Stimulated activated CD4-positive, alpha-beta T cell treated with anti-CD3 and anti-CD28 coated beads, Interleukin-1b, Interleukin-23, amount 100 ng/mL, for 1 hour (primary cell): ENCODE measurements at places on chromosomes 2 and 18.
A peak's percentile ranks its signal among the peaks of the same experiment; 100 is the strongest.

GRCh38 chr2:16120591-16121180, 180.3 kb downstream of the MYCN start:
- no peak for DNase-seq

DNA sequence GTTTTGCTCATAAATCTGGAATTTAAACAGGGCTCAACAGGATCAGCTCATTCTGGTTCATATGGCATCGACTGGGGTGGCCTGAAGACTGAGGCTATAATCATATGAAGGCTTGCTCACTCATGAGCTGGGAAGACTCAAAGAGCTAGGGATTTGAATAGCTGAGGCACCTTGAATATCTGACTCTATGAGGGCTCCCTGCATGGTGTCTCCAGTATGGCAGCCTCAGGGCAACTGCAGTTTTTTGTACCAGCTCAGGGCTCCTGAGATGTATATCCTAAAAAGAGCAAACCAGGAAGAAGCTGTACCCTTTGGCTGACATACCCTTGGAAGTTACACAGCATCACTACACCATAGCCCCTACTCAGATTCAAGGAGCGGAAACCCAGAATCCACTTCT, 15.3 kb upstream of the GPR39 start:
- no peak for DNase-seq

- DNase-seq: no peak
Measured at GRCh38 chr2:63876311-63876710, 34.6 kb downstream of the UGP2 start.

- no peak for DNase-seq
Measured at GRCh38 chr2:42793334-42794270, 1.2 kb upstream of the HAAO start.

- DNase-seq: no peak
Measured at GRCh38 chr2:224310943-224311625, 90.8 kb downstream of the FAM124B start.

- DNase-seq: no peak
Measured at GRCh38 chr2:165839610-165840009, 45.6 kb upstream of the GALNT3 start.

- no peak for DNase-seq
Measured at GRCh38 chr2:120180066-120180465, 43.1 kb downstream of the TMEM185B start.

- no peak for DNase-seq
Measured at GRCh38 chr2:74502720-74503505, 3.5 kb upstream of the LBX2 start.

DNA sequence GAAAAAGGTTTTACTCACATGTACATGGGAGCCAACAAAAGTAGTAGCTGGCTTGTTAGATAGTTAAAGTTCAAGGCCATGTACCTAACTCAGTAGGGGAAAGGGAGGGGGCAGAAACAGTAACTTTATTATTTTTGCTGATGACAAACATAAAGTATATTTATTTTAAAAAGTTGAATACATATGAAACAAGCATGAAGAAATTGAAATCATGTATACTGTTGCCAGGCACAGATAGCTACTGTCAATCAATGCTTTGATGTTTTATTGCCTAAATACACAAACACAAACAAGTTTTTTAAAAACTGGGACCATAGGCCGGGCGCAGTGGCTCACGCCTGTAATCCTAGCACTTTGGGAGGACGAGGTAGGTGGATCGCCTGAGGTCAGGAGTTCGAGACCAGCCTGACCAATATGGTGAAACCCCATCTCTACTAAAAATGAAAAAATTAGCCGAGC, 7.6 kb upstream of the PSD4 start:
- DNase-seq: no peak

DNA sequence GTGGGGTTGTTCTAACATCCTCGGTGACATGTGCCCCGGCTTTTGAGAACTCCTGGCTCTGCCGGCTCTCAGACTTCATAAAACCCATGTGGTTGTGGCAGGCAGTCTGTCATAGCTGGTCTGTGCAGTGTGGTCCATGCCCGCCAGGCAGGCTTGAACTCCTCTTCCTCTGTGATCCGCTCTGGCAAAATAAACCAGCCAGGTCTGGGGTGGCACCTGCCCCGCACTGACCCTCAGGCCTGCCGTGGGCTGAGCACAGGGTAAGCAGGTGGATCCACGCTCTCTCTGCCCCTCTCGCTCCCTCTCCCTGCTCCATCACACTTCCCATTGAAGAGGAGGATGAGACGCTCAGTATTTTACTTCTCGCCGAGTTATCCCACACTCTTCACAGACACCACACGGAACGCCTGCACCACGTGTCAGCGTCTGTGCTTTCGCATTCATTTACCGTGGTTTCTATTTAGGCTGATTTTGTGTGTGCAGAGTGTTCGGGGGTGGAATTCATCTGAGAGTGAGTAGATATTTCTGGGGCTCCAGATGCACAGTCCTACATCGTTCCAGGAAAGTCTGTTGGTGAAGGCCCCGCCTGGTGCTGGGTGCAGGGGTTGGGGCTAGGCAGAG, 56.4 kb downstream of the RTP5 start:
- no peak for DNase-seq

GRCh38 chr2:237156857-237157779, 71.4 kb downstream of the COPS8 start:
- DNase-seq: no peak

DNA sequence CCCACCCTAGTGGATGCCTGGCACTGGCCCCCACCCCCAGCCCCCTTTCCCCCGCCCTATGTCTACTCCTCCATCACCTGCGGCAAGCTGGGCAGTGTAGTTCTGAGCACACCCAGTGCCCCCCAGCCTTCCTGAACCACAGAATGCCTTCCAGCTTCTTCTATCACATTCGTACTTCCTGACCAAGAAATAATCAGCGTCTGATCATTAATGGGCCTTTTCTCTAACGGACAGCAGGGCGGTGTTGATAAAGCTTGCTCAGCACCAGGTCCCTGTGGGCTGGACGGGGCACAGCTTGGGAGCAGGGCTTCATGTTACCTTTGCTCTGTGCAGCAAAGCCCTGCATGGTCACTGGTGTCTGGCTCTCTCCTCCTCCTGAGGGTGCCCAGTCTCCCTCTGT, 15.4 kb downstream of the UXS1 start:
- no peak for DNase-seq

DNA sequence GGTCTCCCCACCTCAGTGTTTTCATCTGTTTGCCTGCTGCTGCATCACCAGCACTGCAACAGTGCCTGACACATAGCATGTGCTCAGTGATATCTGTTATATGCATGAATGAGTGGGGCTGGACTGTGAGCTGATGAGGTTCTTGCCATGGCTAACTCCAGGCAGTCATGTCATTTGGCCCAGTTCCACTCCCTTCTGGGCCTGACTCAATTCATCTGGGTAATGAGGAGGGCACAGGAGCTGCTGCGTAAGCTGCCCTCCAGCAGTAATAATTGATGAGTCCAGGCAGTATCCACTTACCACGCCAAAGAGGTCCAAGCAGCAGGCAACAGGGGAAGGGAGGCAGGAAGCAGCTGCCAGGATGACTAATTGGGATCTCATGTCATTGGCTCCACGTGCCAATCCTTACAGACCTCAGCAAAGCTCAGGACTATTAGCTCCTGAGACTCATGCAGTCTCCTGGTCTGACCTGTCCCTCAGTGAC, 34.1 kb upstream of the MAT2A start:
- no peak for DNase-seq

DNA sequence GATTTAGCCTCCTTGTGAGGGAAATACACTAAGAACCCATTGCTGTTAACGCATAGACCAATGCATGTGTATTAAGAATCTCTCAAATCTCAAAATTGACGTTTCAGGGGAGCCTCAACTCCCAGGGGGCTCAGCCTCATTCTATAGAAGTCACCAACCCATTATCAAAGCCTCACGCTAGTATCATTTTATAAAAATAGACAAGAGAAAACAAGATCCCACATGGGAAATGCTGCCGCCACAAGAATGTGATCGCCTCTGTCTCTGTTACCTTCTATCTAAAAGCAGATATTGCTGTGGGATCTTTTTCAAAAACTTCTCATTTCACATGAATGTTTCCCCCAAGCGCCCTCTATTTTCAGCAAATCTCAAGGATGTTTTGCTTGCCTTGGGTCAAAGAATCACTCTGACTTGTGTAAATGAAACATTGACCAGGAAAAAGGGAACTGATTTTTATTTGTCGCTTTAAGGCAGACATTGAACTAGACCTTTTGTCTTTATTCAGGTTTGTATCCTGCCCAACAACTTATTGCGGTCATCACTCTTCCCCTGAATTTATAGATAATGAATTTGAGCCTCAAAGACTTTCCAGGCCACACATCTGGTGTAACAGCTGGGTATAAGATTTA, 679.0 kb upstream of the ID2 start:
- no peak for DNase-seq

DNA sequence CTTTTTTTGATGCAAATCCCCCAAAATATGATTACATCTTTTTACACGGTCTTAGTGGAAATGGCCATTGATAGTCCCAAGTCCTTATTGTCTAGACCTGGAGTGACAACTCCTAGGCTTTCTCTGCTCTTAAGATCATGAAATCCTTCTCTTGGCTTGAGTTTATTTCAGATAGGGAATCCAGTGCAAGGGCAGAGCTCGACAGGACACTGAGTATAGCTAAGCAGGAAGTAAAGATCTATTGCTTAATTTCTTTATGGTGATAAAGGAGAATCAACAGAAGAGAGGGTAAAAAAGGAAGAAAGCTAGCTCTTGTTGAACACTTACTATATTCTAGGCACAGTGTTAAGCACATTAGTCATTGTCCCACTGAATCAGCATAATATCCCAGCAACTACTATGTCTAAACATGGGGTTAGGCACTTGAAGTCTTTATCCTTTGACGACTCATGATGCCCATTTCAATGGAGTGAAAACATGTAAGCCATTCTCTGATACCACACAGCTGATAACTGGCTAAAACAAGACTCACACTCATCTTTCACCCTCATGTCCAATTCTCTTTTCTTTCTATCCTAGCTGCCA, 74.1 kb upstream of the LRATD1 start:
- no peak for DNase-seq

DNA sequence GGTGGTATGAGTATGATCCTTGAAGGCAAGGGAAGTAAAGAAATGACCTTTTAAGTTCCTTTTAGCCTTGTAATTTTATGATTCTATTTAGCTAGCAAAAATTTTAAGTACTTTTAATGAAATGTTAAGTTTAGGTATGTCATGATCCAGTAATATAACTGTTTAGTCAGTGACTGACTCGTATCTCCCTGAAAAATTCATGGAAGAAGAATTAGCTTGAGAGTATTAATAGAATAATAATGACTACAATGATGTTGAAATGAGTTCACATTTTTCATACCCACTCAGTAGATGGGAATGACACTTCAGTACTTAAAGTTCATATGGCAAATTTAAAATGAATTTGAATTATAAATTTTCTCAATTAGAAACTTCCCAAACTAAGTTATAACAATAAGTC, 14.6 kb downstream of the RAB3GAP1 start:
- no peak for DNase-seq

GRCh38 chr2:195570329-195570728, 86.7 kb upstream of the SLC39A10 start:
- DNase-seq: no peak

- no peak for DNase-seq
Measured at GRCh38 chr2:241344925-241345651, 11.0 kb upstream of the FARP2 start.

- no peak for DNase-seq
Measured at GRCh38 chr2:136207665-136208064, 89.7 kb upstream of the CXCR4 start.

DNA sequence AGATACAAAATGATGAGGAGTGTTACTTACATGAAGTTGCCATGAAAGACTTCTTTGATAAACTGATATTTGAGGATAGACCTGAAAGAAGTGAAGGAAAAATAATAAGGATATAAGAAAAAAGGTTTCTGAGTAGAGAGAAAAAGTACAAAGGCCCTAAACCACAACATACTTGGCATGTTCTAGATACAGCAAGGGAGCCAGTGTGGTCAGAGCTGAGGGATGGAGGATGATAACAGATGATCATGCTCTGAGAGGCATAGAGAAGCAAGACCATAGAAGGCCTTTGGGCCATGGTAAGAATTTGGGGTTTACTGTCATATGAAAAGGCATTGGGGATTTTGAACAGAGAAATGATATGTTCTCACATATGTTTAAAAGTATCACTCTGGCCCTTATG, 424.1 kb upstream of the CHST9 start:
- no peak for DNase-seq

- no peak for DNase-seq
Measured at GRCh38 chr18:37956902-37957301, 391.3 kb upstream of the CELF4 start.

DNA sequence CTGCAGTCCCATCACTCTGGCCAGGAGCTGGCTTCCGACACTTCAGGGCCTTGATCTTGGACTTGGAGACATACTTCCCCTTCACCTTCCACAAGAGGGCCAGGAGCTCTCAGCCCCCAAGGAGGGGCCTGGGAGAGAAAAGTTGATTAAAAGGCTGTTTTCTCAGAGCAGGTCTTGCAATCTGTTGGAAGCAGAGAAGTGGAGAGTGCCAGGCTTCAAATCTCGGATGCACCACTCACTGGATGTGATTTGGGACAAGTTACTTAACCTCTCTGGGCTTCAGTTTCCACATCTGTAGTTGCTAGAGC, 255.3 kb downstream of the CYP26B1 start:
- no peak for DNase-seq

- no peak for DNase-seq
Measured at GRCh38 chr2:2269989-2270562, 61.0 kb downstream of the MYT1L start.

GRCh38 chr2:40554665-40555294, 102.9 kb upstream of the SLC8A1 start:
- peak; percentile 6 for DNase-seq

DNA sequence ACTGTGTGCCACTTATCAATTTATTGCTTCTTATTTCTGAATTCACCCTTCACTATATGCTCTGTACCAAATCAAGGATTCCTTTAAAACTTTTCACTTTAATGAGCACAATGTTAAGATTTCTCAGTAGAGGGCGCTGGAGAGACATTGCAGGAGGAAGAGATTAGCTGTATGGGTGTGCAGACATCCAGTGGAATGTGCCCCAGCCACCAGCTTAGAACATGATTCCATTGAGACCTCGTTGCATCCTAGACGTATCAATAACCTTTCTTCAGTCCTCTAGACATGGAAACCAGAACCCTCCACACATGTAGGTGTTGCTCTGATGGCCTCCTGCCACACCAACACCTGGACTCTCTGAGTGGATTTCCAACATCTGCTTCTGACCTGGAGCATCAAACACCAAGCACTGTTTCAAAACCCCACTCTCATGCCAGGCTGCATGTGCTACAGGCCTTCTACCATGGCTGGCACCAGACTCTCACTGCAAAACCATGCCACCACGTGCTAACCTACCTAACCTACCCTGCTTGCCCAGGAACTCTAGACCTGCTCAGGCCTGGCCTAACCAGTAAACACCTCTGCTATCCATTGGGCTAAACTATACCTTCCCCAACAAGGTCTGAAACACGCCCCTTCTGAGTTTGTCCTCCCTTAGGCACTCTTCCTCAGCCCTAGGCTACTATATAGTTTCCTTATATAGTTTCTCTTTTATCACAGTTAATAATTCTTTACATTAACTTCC, 633.2 kb upstream of the PKDCC start:
- no peak for DNase-seq

DNA sequence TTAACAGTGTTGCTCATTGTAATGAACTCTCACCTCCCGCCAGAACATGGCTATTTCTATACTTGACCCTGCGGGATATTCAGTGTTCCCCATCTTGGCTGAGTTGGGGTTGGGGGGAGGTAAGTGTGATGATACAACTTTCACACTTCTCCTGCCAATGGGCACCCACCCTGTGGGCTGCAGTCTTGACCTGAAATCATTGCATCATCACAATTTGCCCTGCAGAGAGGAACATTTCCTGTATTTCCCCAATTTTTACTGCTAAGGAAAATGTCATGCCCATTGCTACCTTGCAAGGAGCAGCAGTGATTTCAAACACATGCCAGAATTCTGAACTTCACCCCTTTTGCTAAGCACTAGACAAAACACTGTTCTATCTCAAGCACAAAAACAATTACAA, 92.1 kb downstream of the ADD2 start:
- DNase-seq: no peak
